Activated naive CD4-positive, alpha-beta T cell (primary cell): ENCODE measurements at places on chromosomes 2 and 18.

DNA sequence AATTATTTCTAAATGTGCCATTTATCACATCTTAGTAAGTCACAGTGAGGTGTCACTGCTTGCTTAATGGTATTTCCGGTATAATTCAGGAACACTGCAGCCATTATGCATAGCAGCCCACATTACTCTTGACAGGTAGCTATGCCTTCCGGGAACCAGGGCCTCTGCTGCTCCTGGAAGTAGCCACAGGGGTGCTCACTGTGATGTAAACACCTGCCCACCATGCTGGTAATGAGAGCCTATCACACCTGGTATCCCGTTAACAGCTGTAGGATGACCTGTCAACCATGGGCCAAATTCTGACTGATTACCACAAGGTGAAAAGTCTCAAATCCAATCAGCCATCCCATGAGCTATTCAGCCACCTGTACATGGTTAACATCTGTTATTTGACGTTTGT lies 647.0 kb upstream of the NXPH2 start:
- DNase-seq, result no peak

DNA sequence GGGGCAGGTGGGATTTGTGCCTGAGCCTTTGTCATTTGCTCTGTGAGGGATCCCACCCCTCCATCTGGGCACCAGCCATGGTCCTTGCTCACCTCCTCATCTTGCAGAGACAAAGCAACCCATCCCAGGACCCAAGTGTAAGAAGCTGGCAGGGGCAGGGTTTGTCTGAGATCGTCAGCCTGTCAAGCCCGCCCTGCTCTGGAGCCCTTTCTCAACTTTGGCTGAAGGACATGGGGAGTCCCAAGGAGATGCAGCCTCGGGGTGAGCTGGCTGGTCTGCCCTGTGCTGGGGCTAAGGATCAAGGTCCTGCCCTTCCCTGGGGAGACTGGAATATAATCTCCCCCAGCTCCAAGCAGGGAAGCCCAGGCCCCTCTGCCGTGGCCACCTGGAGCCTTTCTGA lies 86.0 kb downstream of the CAPN13 start:
- DNase-seq, result no peak

GRCh38 chr2:157150747-157151146 lies 106.8 kb upstream of the GALNT5 start:
- no peak for DNase-seq

GRCh38 chr2:154637456-154637855 lies 61.0 kb upstream of the KCNJ3 start:
- DNase-seq, result no peak

DNA sequence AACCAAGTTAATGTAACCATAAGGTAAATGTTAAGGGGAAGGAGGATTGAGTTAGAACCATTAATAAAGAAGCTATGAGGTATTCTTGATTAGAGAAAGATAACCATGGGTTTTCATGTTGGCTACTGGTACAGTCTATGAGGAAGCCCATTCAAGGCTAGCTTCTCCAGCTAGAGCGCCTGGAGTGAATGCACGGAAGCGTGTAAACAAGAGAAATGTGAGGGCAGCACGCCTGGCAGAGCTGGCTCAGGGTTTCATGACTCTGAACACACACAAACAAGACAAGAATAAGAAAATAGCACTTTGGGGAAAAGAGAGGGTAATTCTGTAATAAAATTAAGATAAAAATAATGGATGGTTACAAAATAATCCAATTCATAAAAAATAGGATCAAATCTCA lies 255.3 kb downstream of the PDE11A start:
- no peak for DNase-seq

DNA sequence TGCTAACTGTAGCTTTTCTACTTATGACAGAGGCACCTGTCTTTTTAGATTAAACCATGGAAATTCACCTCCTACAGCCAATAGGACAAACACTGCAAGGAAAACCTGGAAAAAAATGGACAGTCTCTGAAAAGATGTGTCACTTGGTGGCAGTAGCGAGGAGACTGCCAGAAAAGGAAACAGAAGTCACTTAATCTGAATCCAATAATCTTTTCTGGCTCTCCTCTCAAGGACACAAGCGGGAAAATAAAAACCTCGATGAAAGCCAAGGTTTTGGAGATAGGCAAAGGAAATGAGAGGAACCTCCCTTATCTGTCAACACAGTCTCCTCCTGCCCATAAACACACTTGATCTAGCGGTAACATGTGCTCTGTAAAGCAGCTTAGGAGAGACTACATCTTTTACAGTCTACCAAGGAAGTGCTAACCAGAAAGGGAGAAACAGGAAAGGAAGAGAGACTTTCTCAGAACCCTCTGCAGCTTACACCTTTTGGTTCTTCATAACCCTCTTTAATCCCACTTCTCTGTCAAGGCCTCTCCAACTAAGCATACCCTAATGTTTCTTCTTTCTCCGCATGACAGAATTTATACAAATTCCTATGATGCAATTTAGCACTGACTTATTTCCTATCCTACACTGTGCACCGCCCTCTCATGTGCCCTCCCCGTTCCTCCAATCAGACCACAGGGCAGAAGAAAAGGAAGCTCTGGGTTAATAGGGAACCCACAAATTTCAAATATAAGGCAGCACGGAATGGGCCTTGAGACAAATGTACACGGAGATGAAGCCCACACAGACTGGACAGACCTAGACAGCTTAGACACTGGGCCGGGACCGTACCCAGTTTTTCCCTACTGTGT lies 52.8 kb downstream of the CLASP1 start:
- no peak for DNase-seq

GRCh38 chr2:84427235-84428138 lies 31.6 kb downstream of the SUCLG1 start:
- DNase-seq, result no peak

DNA sequence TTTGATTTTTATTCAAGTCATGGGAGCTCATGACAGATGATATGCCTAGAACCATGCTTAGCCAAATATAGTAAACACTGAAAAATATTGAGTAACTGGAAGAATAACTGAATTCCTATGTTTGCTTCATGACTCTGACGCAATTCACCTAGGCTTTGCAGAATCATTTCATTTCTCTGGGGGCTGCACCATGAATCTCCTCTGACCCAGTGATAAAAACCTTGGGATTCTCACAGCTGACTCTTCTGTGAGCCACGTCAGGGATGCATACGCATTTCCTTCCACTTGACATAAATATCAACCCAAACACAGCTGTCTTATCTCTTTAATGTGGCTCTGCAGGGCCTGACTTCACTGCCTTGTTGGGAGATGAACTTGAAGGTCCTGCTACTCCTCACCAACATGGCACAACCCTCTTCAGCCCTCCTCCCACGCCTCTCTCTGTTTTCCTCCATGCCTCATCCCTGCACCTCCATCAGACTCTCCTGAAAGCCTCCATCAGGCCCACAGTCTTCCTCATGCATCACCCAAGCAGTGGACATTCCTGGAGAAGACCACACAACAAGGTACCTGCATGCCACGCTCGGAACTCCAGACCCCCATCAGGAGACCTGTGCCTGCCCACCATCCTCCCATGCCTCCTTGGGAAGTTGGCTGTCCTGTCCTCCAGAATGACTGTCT lies 29.8 kb downstream of the COL6A3 start:
- no peak for DNase-seq

DNA sequence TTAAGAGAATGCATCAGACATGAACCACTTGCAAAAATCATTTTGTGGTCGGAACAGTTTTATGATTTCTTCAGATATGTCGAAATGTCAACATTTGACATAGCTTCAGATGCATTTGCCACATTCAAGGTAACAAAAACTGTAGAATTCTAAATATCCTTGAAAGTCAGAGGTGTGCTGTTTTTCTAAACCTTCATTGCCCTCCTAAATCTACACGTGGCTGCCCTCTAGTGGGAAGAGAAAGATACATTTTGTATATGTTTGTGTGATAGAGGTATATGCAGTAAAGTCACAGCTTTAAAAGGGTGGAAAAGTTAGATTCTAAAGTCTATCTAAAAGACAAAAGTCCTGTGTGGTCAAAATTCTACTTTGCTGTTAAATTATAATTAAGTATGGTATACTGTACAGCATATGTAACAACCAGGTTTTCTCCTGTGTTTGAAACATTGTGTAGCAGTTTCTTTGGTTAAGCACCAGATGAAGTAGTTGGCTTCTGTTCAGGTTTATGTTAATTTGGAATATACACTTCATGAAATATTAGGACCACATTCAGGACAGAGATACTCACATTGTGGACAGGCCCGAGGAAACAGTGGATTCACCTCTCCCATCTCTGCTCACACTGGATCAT lies 65.9 kb upstream of the ITM2C start:
- DNase-seq, result no peak

DNA sequence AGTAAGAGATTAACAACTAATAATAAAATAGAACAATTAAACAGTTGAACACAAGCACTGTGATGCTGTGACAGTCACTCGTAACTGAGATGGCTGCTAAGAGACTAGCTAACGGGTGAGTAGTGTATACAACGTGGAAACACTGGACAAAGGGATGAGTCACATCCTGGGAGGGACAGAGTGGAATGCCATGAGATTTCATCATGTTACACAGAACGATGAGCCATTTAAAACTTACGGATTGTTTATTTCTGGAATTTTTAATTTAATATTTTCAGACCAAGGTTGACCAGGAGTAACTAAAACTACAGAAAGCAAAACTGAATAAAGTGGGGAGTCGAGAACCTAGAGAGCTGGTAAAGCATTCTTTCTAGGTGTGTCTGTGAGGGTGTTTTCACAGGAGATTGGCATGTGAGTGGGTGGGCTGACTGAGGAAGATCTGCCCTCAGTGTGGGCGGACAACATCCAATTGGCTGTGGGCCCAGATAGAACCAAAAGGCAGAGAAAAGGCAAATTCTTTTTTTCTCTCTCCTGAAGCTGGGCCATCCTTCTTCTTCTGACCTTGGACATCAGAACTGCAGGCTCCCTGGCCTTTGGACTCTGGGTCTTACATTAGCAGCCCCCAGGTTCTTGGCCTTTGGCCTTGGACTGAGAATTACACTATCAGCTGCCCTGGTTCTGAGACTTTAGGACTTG lies 14.6 kb downstream of the TMSB10 start:
- DNase-seq, result no peak
